MCF 10A (cell line): ENCODE measurements at places on chromosomes 12 and 14. TPM values are rescaled to one million over a fixed set of nuclear protein-coding genes. Genes with fewer than 3 reads are reported as not detected.

DNA sequence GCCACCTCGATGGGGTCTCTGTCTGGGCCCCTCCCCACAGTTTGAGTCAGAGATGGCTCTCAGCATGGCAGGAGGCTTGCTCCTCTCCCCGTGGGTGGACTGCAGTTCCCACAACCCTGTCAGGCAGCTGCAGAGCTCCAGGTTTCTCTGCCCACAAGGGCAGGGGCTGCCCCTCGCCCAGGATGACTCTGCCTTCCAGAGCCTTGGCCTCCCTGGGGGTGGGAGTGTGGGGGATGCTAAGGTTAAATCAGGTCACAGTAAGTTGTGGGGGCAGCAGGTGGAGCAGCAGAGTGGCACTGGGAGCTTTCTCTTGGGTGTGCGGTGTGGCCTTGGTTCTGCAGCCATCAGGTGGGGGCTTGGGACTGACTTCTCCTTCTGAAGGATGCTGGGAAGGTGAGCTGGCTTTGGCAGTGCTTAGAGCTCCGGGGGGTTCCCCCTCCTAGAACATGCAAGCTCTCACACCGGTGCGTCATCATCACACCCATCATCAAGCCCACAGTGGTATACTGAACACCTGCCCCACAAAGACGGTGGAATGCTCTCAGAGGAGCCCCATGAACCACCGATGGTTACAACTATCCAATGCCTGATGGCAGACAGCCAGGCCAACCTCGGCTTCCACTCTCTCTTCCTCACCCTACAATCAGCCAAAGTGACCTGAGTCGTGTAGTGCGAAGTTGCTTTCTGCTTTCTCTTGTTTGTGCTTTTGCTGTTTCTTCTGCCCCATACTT, 39.7 kb downstream of the ERH start:
- no peak for DNase-seq
- no peak overlapping the region for H3K27ac ChIP-seq
- no peak overlapping the region for H3K4me3 ChIP-seq
- H3K36me3 ChIP-seq: no peaks in the 10 kb centered on the region

DNA sequence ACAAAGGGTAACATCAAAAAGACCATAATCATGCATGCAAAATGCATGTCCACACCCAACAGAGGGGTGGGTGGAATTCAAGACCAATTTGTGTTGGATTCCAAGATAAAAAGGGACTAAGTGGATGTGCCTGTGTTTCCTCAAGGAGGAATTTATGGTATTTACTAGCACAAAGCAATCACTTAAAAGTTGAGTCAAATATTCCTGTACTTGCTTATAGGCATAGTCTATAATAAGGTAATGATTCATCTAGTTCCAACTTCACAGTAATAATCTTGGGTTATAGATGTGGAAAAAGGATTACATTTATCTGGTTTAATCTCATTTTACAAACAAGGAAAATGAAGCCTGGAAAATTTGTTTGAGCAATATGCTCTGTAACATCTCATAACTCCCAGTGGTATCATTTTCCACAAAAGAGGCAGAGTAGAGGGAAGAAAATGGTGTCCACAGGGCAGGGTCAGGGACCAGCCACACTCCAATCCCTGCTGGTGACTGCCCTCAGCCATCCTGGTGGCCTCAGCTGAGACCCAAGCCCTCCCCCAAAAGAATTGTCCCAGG, 80.8 kb upstream of the REP15 start:
- no peak for DNase-seq
- H3K27me3 ChIP-seq: no peaks in the 10 kb centered on the region
- peaks cover 48% of the 10 kb centered on the region for H3K4me1 ChIP-seq

- H3K4me3 ChIP-seq: no peak overlapping the region
- DNase-seq: no peak
- no peaks in the 10 kb centered on the region for H3K27me3 ChIP-seq
Measured at GRCh38 chr14:96630281-96630680, 128.1 kb downstream of the PAPOLA start.

- no peaks in the 10 kb centered on the region for H3K4me1 ChIP-seq
- no peak for DNase-seq
- no peaks in the 10 kb centered on the region for H3K27me3 ChIP-seq
- no peaks in the 10 kb centered on the region for H3K36me3 ChIP-seq
- no peak overlapping the region for H3K4me3 ChIP-seq
- H3K27ac ChIP-seq: no peak overlapping the region
Measured at GRCh38 chr12:114342656-114343055, 63.3 kb downstream of the TBX5 start.

GRCh38 chr12:16608946-16609539, 3.1 kb upstream of the LMO3 start:
- DNase-seq: no peak
- no peaks in the 10 kb centered on the region for H3K36me3 ChIP-seq
- peaks cover 24% of the 10 kb centered on the region for H3K4me1 ChIP-seq
- H3K27ac ChIP-seq: no peak overlapping the region

DNA sequence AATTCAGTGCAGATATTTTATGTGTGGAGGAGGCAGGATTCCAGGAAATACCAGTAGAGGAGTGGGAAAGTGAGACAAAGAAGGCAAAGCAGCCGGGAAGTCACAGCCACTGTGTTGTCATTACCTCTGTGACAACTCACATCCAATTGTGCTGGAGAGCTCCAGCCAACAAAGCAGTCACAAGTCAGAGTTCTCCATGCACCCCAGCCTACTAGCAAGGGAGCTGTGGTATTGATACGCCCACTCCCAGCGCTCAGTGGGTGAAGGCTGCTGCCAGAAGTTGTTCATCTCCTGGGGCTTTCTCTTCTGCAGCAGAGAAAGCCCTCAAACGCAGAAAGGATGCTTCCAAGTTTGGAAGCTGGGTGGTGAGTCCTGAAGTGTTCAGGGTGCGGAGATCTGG, 93.9 kb downstream of the DICER1 start:
- no peaks in the 10 kb centered on the region for H3K4me1 ChIP-seq
- no peak overlapping the region for H3K27ac ChIP-seq
- DNase-seq: no peak
- H3K27me3 ChIP-seq: peaks cover 2% of the 10 kb centered on the region
- H3K4me3 ChIP-seq: no peak overlapping the region

DNA sequence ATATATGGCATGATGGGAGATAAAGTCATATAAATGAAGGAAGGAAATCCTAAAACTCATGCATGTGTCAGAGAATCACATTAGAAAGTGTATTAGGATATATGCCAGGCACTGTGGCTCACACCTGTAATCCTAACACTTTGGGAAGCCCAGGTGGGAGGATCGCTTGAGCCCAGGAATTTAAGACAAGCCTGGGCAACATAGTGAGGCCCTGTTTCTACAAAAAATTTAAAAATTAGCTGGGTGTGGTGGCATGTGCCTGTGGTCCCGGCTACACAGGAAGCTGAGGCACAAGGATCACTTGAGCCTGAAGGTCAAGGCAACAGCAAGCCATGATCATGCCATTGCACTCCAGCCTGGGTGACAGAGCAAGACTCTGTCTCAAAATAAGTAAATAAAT, 130.3 kb upstream of the ARID2 start:
- H3K27me3 ChIP-seq: no peaks in the 10 kb centered on the region
- no peaks in the 10 kb centered on the region for H3K36me3 ChIP-seq
- peak; percentile 9 for DNase-seq
- H3K4me3 ChIP-seq: no peak overlapping the region
- no peaks in the 10 kb centered on the region for H3K4me1 ChIP-seq

DNA sequence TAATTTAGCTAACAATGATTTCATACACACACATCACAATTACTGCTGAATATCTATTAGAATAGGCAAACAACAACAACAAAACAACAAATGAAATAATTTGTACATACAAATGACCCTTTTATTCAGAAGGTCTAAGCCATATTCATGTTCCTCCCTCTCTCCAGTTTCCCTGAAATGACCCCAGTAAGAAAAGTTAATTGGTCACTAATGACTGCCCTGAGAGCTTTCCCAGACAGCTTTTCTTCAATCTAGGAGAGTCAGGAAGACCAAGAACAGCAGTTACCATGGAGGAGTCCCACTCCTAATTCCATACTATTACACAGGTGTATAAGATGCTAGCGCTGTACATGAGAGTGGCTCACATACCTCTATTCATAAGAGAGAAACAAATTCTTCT, 121.2 kb upstream of the GRIP1 start:
- peaks cover 59% of the 10 kb centered on the region for H3K27me3 ChIP-seq
- H3K27ac ChIP-seq: no peak overlapping the region
- no peaks in the 10 kb centered on the region for H3K36me3 ChIP-seq
- DNase-seq: no peak
- no peak overlapping the region for H3K4me3 ChIP-seq
- H3K4me1 ChIP-seq: no peaks in the 10 kb centered on the region

DNA sequence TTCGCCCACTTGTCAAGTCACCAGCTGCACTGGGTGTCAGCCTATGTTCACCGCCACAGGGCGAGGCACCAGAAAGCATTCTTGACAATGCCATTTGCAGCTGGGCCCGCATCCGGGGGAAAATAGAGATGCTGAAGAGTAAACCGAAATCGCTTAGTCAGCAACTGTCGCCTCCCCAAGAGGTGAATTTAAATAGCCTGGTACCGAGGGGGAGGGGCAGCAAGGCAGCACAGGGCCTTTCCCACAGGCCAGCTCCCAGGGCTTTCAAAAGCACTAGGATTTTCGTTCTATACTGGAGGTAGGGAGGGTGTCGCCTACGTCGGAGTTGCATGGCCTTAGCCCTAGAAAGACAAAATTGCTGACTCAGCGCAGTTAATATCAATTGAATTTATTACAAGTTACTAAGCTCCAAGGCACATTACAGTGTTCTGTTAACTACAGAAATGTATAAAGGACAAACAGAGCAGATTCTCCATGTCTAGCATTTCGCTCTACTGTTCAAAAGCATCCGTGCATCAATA, 4.3 kb downstream of the IRF2BPL start:
- no peaks in the 10 kb centered on the region for H3K27me3 ChIP-seq
- DNase-seq: peak; percentile 49
- H3K27ac ChIP-seq: no peak overlapping the region
- peaks cover 29% of the 10 kb centered on the region for H3K36me3 ChIP-seq

- no peak overlapping the region for H3K27ac ChIP-seq
- H3K4me1 ChIP-seq: no peaks in the 10 kb centered on the region
- H3K27me3 ChIP-seq: peaks cover 72% of the 10 kb centered on the region
- no peak overlapping the region for H3K4me3 ChIP-seq
- DNase-seq: no peak
Measured at GRCh38 chr12:44626883-44627282, 249.2 kb downstream of the NELL2 start.

DNA sequence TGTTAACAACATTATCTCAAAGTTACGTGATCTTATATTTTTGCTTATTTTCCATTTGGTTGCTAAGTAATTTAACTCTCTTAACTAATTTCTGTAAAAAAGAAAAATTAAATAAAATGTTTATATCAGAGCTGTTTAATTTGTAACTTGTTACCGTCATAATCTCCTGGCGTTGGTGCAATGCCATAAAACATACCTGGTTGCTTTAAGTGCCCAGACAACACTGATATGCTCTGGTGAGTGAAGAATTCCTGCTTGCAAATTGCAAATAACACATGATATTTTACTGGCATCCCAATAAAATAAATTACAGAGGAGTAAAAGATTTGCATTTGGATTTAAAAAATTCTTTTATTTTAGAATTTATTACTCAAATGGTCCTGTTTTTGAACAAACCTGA, 640.1 kb upstream of the MIS18BP1 start:
- H3K4me1 ChIP-seq: peaks cover 9% of the 10 kb centered on the region
- H3K4me3 ChIP-seq: no peak overlapping the region
- H3K27me3 ChIP-seq: no peaks in the 10 kb centered on the region
- H3K27ac ChIP-seq: no peak overlapping the region
- DNase-seq: no peak

DNA sequence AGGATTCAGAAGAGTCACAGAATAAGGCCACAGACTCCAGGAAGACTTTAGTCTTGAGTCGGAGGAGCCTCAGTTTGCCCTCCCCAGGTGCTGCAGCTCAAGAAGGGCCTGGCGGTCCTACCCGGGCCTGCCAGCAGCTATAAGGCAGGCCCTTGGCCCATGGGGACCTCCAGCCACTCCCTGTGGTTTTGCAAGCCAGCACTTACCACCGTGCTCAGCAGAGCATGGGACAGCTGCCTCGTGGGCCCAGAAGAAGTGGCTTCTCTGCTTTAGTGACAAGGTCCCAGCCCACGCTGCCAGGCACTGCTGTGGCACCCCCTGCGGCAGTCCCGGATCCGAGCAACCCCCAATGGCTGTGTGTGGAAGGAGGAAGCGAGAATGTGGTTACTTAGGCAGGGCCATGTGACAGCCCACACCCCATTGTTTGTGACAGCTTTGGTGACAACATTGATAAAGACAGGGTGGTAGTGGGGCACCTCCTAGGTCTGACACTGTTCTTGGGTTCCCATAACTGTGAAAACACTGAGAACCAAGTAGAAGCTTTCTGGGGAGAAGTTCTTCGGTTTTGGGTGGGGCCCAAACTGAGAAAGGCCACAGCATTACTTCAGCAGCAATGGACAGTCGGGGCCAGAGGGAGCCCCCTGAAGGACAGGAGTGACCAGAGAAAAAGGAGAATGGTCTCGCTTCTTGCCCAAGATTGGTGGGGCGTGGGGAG, at the start of gene SELPLG:
Gene SELPLG (minus strand): TSS at position 361 of the 715 bp plus-strand sequence. CDS start 9,587 bp downstream, outside the sequence.
- no peak within 1 kb of the TSS for H3K4me3 ChIP-seq
- H3K27ac ChIP-seq: no peak within 1 kb of the TSS
- no peak for DNase-seq

DNA sequence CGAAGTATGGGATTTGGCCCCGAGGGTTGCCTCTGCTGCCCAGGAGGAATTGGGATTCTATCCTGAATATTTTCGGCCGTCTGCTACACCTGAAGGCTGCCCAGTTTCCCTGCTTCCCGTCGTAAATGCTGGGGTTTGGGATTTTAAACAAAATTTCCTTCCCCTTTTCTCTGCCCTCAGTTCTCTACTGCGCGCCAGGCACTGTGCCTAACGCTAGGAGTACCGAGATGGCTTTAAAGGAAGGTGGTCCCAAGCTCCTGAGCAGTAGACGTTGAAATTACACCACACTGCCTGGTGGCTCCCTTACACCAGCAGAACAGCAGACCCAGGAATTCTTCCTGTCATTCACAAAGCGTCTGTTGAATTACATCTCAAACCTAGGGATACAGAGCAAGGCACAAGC, 566 bp upstream of the PRDM4 start:
- no peaks in the 10 kb centered on the region for H3K27me3 ChIP-seq
- peaks cover 3% of the 10 kb centered on the region for H3K4me1 ChIP-seq
- H3K27ac ChIP-seq: peak overlapping the region; percentile 93
- H3K4me3 ChIP-seq: peak overlapping the region; percentile 87
- no peak for DNase-seq
- H3K36me3 ChIP-seq: peaks cover 4% of the 10 kb centered on the region

GRCh38 chr12:6792522-6793201, 3.3 kb downstream of the CD4 start:
- H3K27ac ChIP-seq: peak overlapping the region; percentile 14
- peaks cover 58% of the 10 kb centered on the region for H3K27me3 ChIP-seq
- no peak for DNase-seq
- no peak overlapping the region for H3K4me3 ChIP-seq
- H3K4me1 ChIP-seq: no peaks in the 10 kb centered on the region
- H3K36me3 ChIP-seq: no peaks in the 10 kb centered on the region

TOMM20L gene
- not detected in 2 replicates for total RNA-seq

USP44 gene
- total RNA-seq: not detected in 2 replicates

TAS2R7 gene
- total RNA-seq: not detected in 2 replicates

SPIC gene
- not detected in 2 replicates for total RNA-seq

ACOT6 gene
- total RNA-seq: not detected in 2 replicates
